Left ventricle myocardium inferior (tissue), 1 donor: ENCODE measurements at places on chromosomes 13 and 19. TPM values are rescaled to one million over a fixed set of nuclear protein-coding genes. Genes with fewer than 3 reads are reported as not detected.

TRPC4 gene
- 0.19 TPM for total RNA-seq

MYPOP gene
- total RNA-seq: 16.2 TPM

PRODH2 gene
- total RNA-seq: not detected

CBY2 gene
- not detected for total RNA-seq

FOXO1 gene
- 13.2 TPM for total RNA-seq

ZNF780B gene
- total RNA-seq: 26.6 TPM

- H3K4me3 ChIP-seq: no peak overlapping the region
- H3K36me3 ChIP-seq: no peaks in the 10 kb centered on the region
- H3K27ac ChIP-seq: no peak overlapping the region
- DNase-seq: no peak
- H3K4me1 ChIP-seq: no peaks in the 10 kb centered on the region
Observed at GRCh38 chr13:46160471-46161066, 21.4 kb downstream of the LCP1 start.

- peaks cover 39% of the 10 kb centered on the region for H3K4me1 ChIP-seq
- peaks cover 14% of the 10 kb centered on the region for H3K36me3 ChIP-seq
- peak overlapping the region; percentile 100 for H3K27ac ChIP-seq
- peaks cover 8% of the 10 kb centered on the region for H3K27me3 ChIP-seq
Observed at GRCh38 chr19:18204394-18205199, 755 bp upstream of the RAB3A start.

GRCh38 chr19:10503002-10503789 lies at the start of gene KEAP1:
Gene KEAP1, minus strand, starts transcription at chr19:10503356. Its CDS starts 3,323 bp downstream, at chr19:10500033.
- H3K36me3 ChIP-seq: peaks cover 19% of the 10 kb centered on the region
- H3K4me3 ChIP-seq: peak within 1 kb of the TSS; percentile 95
- no peaks in the 10 kb centered on the region for H3K27me3 ChIP-seq
- H3K4me1 ChIP-seq: peaks cover 56% of the 10 kb centered on the region

DNA sequence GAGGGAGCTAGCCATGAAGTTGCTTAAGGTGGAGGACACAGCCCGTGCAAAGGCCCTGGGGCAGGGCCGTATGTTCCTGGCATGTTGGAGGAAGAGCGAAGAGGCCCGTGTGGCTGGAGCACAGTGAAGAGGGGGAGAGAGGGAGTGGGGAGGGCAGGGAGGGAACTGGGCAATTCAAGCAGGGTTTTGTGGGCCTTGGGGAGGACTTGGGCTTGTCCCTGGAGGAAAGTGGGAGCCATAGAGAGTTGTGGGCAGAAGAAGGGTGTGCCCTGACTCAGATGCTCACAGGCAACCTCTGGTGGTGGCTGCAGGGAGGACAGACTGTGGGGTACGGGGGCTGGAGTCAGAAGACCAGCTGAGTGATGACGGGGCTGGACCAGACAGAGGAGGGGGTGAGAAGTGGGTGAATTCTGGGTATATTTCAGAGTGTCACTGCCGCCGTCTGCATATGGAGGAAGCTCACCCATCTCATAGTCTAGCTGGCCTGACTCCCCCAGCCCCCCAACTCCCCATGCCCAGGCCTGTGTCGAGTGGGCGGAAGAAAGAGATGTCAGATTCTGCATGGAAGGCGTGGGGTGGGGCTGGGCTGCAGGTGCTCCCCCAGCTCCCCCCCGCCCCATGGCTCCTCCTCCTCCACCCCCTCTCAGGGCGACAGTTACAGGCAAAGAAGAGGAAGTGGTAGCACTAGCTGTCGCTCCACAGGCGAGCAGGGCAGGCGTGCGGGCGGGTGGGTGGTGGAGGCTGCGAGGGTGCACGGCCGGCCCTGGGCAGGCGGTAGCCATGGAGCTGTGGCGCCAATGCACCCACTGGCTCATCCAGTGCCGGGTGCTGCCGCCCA lies at the start of gene VAV1:
VAV1 (plus strand) TSS at position 681 of the 838 bp plus-strand sequence; CDS start at position 781, 100 bp downstream.
- DNase-seq: peak; percentile 58
- peak within 1 kb of the TSS; percentile 54 for H3K27ac ChIP-seq
- H3K36me3 ChIP-seq: no peaks in the 10 kb centered on the region
- H3K27me3 ChIP-seq: peaks cover 38% of the 10 kb centered on the region

GRCh38 chr13:27194895-27195764 lies 23.5 kb upstream of the USP12 start:
- no peaks in the 10 kb centered on the region for H3K4me1 ChIP-seq
- no peaks in the 10 kb centered on the region for H3K36me3 ChIP-seq
- H3K4me3 ChIP-seq: no peak overlapping the region
- H3K27me3 ChIP-seq: peaks cover 21% of the 10 kb centered on the region
- H3K27ac ChIP-seq: peak overlapping the region; percentile 40

DNA sequence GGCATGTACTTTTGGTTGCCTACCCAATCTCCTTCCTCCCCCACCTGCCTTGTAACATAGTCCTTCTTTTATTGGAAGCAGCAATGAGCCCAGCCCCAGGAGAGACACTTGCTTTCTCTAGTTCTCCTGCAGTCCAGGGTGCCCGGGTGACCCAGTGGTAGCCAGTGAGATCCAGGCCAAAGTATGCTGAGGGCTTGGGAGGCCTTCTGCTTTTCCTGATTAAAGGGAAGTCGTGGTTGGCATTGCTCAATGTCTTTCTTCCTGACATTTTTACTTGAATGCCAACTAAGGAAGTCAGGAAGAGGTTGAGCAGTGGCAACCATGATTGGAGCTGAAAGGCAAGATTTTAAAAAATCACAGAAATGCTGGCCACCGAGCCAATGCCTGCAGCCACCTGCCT lies 25.7 kb downstream of the CNMD start:
- H3K27me3 ChIP-seq: no peaks in the 10 kb centered on the region
- H3K4me3 ChIP-seq: no peak overlapping the region
- DNase-seq: peak; percentile 26
- no peak overlapping the region for H3K27ac ChIP-seq

DNA sequence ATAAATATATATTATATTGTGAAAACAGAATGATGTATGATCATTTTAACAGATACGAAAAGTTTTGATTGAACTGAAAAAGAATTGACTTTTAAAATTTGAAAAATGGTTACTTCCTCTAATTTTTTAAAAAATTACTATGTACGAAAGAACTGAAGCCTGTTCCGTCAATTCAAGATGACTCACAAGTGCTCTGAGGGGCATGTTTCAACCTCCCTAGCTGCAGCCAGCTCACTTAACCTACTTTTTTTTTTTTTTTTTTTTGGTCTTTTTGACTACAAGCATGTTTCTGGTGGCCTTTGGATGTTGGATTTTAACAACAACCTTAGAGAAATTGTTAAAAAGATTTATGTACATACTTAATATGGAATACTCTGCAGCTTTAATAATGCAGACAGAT lies 1139.3 kb downstream of the DIAPH3 start:
- no peaks in the 10 kb centered on the region for H3K4me1 ChIP-seq
- H3K36me3 ChIP-seq: no peaks in the 10 kb centered on the region
- no peak overlapping the region for H3K27ac ChIP-seq
- H3K27me3 ChIP-seq: peaks cover 11% of the 10 kb centered on the region

DNA sequence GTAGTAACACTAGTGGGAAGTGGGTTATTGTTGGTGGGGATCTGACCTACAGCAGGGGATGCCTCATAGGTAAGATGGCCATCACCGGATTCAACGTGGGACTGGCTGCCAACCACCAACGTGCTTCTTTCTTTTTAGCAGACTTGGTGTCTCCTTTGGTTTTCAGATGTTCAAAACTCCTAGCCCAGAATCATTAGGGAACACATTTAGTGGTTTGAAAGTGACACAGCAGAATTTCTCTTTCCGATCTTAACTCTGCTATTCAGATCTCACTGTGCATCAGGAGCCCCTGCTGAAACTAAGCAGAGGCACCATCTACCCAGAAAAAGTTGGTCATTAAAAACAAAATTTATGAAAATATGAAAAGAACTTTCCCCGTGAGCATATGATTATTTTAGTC lies 36.7 kb upstream of the PCDH8 start:
- no peak overlapping the region for H3K4me3 ChIP-seq
- no peak for DNase-seq
- H3K36me3 ChIP-seq: no peaks in the 10 kb centered on the region
- H3K4me1 ChIP-seq: no peaks in the 10 kb centered on the region
- no peak overlapping the region for H3K27ac ChIP-seq

DNA sequence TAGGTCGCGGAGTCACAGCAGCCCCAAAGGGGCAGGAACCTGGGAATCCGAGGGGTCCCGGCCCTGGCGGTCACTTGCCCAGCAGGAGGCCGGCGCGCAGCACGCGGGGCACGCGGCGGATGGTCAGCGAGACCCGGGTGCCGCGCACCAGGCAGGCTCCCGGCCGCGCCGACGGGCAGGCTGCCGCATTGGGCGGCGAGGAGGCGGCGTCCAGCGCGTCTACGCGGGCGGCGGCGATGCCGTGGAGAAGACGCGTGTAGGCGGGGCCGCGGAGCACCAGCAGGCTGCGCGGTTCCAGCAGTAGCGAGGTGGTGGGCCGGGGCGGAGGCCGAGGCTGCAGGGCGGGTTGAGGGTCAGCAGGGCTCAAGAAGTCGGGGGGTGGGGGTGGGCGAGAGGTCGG lies 607 bp upstream of the SYNE4 start:
- peak; percentile 68 for DNase-seq
- H3K27ac ChIP-seq: peak overlapping the region; percentile 30
- no peaks in the 10 kb centered on the region for H3K27me3 ChIP-seq
- H3K4me3 ChIP-seq: peak overlapping the region; percentile 59
- H3K36me3 ChIP-seq: no peaks in the 10 kb centered on the region
